ENCODE measurements at places on chromosomes 7 and 10.

DNA sequence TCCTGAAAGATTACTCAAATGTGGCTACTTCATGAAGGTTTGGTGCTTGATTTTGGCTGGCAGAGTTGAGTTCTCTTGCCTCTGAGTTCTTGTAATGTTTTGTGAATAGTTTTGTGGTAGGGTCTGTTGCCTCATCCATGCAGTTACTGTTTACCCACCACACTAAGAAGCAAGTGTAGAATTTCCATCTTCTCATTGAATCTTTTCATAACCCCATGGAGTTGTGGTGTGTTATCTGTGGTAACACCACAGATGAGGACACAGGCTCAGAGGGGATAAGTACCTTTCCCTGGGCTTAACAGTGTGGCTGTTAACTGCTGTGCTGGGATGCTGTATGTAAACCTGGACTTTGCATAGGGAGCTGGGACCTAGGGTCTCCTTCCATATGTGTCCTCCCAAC is 186.3 kb downstream of the CAMK1D start:
- no peak for DNase-seq

GRCh38 chr10:76553263-76554032 is 1084.2 kb downstream of the KCNMA1 start:
- DNase-seq = no peak

GRCh38 chr7:92832534-92833023 is 3.8 kb downstream of the CDK6 start:
- no peak for DNase-seq

DNA sequence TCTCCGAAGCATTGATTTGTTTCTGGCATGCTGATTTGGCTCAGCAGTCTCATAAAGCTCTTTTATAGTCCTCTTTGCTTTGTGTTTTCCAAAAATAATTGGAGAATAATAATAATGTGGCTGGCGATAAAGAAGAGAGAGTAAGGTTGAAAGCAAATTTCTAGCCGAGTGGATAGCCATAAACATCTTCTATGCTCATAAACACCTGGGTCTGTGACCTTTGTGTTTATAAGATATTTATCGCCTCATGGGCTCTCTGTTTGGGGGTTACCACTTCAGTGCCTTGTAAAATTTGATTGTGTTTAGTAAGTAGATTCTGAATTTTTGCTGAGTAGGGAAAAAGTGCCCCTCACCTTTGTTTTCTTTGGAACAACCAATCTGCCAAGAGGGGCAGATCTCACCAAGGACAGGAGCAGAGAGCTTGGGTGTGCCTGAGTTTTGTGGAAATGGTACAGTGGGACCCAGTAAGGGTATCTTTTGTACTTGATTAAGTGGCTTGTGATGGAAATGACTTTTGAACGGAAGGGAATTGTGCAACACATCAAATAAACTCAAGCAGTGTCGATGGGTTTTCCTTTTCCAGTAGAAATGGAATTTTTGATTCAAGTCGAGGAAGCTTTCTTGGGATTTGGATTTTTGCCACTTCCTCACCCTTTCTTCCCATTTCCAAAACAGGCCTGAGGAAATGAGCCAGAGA is 220.5 kb downstream of the AUTS2 start:
- no peak for DNase-seq

DNA sequence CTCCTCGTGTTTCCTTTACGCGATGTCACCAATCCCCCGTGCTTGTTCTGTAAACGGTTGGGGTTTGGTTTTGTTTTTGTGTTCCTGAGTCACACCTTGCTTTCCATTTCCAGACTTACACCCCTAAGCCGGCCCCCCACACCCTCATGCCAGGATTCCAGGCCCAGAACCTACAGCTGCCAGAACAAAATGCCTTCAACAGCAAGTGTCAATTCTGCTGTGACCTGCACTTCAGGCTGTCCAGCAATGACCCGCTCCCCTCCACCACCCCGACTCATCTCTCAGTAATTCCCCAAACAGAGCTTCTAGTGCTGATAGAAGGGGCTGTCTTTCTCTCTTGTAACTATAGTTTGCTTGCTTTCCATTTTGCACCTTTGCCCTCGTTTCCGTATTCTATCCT is 722.1 kb upstream of the CELF2 start:
- no peak for DNase-seq

GRCh38 chr7:22700559-22701002 is 26.4 kb upstream of the IL6 start:
- DNase-seq = no peak

GRCh38 chr10:132522521-132523411 is 14.8 kb upstream of the INPP5A start:
- no peak for DNase-seq

DNA sequence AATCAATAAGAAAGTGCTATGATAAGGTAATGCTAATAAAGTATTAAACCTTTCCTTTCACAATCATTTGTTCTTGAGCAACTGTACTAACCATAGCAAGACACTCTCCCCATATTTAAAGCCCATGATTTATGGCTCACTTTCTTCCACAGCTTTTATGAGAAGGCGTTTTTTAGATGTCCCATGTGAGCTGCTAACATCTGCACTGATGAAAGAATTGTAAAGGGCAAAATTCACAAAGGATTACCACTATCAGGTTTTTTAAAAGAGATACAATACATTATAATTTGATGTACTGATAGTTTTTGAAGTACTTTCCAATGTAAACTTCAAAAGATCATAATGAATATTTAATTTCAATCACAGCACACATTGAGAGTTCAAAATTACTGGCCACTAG is 75.7 kb downstream of the RNLS start:
- no peak for DNase-seq

DNA sequence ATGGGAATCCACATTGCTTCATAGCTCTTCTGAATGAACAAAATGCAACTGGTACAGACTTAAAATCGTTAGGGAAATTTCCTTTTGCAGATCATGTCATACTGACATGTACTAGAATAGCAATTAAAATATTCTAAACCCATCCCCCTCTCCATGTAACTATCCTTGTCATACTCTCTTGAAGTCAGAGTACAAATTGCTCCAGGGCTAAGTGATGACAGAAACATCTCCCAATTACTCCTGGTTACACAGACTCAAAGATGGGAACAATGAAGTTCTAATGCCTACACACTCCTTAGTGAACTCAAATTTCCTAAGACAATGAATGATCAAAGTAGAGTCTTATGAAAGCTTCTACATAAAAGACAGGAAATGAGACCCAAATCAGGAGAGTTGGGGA is 87.2 kb downstream of the PDE1C start:
- no peak for DNase-seq

- DNase-seq = no peak
Measured at GRCh38 chr7:114084472-114085312, 165.9 kb upstream of the PPP1R3A start.

- DNase-seq = no peak
Measured at GRCh38 chr10:125102821-125103220, 57.5 kb downstream of the CTBP2 start.

DNA sequence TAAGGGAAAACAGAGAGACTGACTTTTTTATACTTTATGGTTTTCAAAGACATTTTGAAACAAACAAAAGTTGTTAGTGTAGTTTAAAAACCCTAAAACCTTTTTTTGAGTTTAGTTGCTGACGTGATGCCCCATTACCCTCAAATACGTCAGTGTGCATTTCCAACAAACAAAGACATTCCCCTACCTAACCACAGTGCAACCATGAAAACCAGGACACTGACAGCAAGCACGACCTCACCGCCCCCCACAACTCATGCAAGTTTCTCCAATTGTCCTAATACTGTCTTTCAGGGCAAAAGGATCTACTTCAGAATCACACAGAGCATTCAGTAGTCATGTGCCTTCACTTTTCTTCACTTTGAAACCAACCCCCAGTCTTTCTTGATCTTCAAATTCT is 75.0 kb downstream of the WNT2 start:
- no peak for DNase-seq

DNA sequence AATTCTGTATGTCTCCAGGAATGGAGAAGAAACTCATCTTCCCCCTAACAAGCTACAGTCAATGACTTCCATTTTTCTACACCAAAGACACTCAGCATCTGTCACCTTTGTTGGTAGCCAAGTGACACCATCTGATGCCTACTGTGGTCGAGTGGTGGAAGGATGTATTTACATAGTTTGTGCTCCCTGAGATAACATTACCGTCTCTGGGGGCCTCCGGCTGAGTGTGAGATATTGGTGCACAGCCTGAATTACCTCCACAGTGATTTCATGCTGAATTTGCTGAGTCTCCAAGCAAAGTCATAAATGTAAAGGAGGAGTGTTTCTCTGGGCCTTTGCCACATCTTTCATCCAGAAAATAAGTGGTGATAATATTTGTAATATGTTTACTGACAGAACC is 114.0 kb downstream of the GRID1 start:
- no peak for DNase-seq

- DNase-seq = no peak
Measured at GRCh38 chr10:14653271-14654161, 121.2 kb downstream of the FAM107B start.

GRCh38 chr7:80869821-80870751 is 48.8 kb downstream of the SEMA3C start:
- DNase-seq = no peak

- no peak for DNase-seq
Measured at GRCh38 chr7:147013825-147014224, 897.2 kb downstream of the CNTNAP2 start.

DNA sequence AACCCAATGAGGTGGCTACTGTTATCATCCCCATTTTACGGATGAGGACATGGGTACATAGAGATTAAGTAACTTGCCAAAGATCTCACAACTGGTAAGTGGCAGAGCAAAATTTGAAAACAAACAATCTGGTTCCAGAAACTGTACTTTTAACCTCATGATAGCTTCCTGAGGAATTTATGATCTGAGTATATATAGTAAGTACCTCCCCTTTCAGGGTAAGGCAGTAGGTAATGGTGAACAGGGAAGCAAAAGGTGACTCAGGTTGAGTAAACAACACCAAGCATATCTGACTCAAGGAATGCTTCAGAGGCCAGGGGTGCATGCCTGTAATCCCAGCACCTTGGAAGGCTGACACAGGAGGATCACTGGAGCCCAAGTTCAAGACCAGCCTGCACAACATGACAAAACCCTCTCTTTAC is 21.1 kb downstream of the KLLN start:
- DNase-seq = no peak

DNA sequence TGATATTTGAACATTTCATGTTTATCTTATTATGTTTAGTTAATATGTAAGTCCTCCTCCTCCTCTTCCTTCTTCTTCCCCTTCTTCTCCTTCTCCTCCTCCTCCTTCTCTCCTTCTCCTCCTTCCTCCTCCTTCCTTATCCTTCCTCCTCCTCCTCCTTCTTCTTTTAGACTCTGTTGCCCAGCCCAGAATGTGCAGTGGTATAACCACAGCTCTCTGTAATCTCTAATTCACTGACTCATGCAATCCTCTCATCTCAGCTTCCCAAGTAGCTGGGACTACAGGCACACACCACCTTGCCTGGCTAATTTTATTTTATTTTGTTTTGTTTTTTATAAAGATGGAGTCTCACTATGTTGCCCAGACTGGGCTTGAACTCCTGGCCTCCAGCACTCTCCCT is 83.4 kb upstream of the ODAD2 start:
- no peak for DNase-seq
